Uterus (tissue), 4 donors: ENCODE measurements at places on chromosomes 7 and 10. TPM values are rescaled to one million over a fixed set of nuclear protein-coding genes. Genes with fewer than 3 reads are reported as not detected.

Gene CH25H
- total RNA-seq = not detected

DNA sequence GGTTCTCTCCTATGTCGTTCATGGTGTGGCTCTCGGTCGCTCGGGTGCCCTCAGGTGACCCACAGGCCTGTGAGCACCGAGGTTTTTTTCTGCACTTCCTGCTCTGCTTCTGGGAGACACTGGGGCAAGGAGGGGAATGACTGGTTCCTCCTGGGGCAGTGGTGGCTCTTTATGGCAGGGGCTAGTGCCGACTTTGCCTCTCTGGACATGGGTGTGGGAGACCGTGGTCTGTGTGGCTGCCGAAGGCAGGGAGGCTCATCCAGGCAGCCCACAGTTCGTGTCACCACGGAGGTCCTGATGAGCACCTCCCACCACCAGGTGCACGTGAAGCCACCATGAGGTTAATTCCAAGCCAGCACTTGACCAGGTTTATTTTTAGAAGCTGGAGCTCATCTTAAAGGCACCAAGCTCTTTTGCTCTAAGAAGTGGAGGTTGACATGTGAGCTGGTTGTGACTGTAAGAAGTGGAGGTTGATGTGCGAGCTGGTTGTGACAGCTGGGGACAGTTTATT, 24.7 kb upstream of the DPYSL4 start:
- no peaks in the 10 kb centered on the region for H3K4me1 ChIP-seq
- H3K4me3 ChIP-seq = no peak overlapping the region
- no peak for DNase-seq
- H3K27ac ChIP-seq = no peak overlapping the region
- no peaks in the 10 kb centered on the region for H3K27me3 ChIP-seq
- H3K36me3 ChIP-seq = no peaks in the 10 kb centered on the region

- H3K4me3 ChIP-seq = peak overlapping the region; percentile 64
- no peaks in the 10 kb centered on the region for H3K36me3 ChIP-seq
- no peaks in the 10 kb centered on the region for H3K27me3 ChIP-seq
- DNase-seq = peak; percentile 24
- no peaks in the 10 kb centered on the region for H3K4me1 ChIP-seq
- peak overlapping the region; percentile 76 for H3K27ac ChIP-seq
Measured at GRCh38 chr10:74177140-74177677, 26.2 kb downstream of the ADK start.

- H3K27me3 ChIP-seq = no peaks in the 10 kb centered on the region
- DNase-seq = no peak
- no peak overlapping the region for H3K4me3 ChIP-seq
Measured at GRCh38 chr7:146146831-146147486, 30.4 kb downstream of the CNTNAP2 start.

Gene MKX
- total RNA-seq = 5.1 TPM

DNA sequence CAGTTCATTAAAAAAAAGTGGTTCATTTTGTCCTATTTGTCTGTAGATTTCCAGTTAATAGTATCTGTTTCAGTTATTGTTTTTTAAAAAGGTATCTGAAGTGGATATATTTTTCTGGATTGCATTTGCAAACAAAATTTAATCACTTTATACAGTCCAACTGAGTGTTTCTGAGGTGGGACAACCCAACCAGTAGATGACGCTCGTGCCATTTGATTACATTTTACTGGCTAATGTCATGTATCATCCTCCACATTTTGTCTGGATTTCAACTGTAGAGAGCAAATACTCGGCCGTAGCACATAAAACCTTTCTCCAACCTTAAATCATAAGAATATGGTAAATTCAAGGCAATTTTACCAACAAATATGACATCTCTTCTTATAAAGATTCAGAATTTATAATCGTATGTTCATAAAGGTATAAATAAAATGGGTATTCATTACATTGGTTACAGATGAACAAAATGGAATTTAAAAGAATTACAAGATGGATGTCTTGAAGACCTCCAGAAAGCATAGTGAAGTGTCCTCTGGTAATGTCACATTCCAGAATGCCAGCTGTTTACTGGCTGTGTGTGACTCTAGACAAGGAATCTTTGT, 789.0 kb downstream of the PHTF2 start:
- H3K4me1 ChIP-seq = no peaks in the 10 kb centered on the region
- DNase-seq = no peak
- no peaks in the 10 kb centered on the region for H3K36me3 ChIP-seq

Gene CASP7
- total RNA-seq = 13.1 TPM

- no peaks in the 10 kb centered on the region for H3K4me1 ChIP-seq
- no peaks in the 10 kb centered on the region for H3K36me3 ChIP-seq
- no peak for DNase-seq
- H3K27ac ChIP-seq = no peak overlapping the region
Measured at GRCh38 chr7:131548371-131548770, 8.1 kb downstream of the PODXL start.

DNA sequence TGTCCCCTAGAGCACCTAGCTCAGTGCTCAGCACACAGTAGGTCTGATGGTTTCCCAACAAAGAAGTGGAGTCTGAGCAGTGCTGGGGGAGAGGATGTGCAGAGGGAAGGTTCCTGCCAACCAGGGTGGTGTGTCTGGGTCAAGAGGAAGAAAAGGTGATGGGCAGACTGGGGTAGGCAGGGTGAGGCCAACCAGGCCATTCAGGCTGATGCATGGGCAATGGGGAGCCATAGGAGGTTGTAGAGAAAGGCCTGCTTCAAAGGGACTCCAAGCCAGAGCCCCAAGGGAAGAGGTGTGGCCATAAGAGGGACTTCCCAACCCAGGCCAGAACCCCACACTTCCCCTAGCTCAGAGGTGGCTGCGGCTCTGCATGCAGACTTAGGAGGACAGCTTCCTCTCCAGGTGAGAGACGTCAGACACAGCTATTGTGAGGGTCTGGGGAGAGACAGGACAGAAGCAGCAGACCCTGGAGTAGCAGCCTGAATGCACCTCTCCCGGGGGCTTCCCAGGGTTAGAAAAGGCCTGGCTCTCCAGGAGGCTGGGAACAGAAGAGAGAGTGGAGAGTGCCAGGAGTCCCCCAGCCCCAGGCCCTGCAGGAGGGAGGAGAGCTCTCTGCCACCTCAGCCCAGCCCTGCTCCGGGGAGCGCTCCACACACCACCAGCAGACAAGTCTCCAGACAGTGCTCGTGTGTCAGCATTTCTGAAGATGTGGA, 87.4 kb upstream of the ZMIZ1 start:
- DNase-seq = no peak
- H3K4me3 ChIP-seq = no peak overlapping the region
- H3K4me1 ChIP-seq = no peaks in the 10 kb centered on the region
- H3K27me3 ChIP-seq = no peaks in the 10 kb centered on the region
- H3K27ac ChIP-seq = no peak overlapping the region

DNA sequence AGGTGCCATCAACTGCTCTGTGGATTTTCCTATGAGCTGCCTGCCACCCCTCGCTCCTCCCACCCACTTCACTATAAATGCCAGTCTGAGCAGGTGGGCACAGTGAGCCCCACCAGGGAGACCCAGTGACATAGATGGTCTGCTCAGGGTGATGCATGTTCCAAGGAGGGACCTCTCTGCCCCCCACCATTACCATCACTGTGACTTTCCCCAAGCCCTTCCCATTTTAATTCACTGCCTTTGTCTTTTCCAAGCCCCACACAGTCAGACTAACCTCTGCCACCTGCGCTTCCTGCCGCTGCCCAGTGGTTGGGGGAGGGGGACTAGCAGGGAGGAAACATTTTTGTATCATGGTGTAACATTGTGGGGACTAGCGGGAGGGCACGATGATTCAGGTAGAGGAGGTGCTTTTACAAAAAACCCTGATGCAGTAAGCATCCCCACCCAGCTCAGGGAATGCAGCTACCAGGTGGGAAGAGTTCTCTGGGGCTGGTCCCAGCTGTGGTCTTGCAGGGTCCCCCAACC, 24.6 kb downstream of the PRSS2 start:
- DNase-seq = no peak
- H3K36me3 ChIP-seq = no peaks in the 10 kb centered on the region
- H3K27me3 ChIP-seq = no peaks in the 10 kb centered on the region

DNA sequence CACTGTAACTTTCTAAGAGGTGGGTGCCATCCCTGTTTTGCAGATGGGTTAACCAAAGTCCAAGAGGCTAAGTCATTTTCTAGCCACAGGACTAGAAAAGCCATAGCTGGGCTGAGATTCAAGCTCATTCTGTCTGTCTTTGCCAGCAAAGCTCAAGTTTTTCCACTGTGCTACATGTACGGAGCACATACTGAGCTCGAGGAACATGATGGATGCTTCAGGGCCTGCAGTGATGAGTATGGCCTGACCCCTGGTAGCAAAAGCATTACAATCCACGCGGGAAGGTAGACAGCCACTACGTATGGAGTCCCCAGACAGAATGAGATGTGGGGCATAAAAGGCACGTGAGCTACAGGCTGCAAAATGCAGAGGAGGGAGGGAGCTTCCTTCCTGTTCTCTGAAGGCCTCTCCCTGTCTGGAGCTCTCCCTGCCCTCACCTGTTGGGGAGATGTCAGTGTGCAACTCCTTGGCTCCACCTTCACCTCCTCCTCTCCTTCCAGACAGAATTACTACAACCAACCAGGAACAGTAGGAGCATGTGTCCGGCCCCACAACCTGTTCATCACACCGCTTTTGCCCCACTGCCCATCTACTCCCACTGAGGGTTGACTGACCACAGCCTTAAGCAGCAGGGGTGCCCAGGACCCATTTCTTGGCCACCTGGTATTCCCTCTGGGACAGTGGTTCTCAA, 16.4 kb downstream of the ITPRIP start:
- DNase-seq = no peak
- no peaks in the 10 kb centered on the region for H3K36me3 ChIP-seq
- peak overlapping the region; percentile 6 for H3K27ac ChIP-seq
- no peak overlapping the region for H3K4me3 ChIP-seq
- peaks cover 22% of the 10 kb centered on the region for H3K4me1 ChIP-seq
- no peaks in the 10 kb centered on the region for H3K27me3 ChIP-seq

Gene BHLHA15
- total RNA-seq = not detected

DNA sequence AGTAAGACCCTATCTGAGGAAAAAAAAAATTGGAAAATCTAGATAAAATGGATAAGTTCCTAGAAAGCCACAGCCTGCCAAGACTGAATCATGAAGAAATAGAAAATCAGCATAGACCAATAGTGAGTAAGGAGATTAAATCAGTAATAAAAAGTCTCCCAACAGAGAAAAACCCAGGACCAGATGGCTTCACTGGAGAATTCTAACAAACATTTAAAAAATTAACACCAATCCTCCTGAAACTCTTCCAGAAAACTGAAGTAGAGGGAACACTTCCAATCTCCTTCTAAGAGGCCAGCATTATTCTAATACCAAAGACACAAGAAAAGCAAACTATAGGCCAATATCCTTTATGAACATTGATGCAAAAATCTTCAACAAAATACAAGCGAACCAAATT, 8.8 kb upstream of the LIMK1 start:
- no peak overlapping the region for H3K27ac ChIP-seq
- no peaks in the 10 kb centered on the region for H3K4me1 ChIP-seq
- no peaks in the 10 kb centered on the region for H3K36me3 ChIP-seq
- DNase-seq = no peak
- H3K27me3 ChIP-seq = no peaks in the 10 kb centered on the region

- DNase-seq = no peak
- H3K4me3 ChIP-seq = peak overlapping the region; percentile 78
- peak overlapping the region; percentile 82 for H3K27ac ChIP-seq
Measured at GRCh38 chr7:100476903-100477870, 1.8 kb downstream of the TSC22D4 start.

DNA sequence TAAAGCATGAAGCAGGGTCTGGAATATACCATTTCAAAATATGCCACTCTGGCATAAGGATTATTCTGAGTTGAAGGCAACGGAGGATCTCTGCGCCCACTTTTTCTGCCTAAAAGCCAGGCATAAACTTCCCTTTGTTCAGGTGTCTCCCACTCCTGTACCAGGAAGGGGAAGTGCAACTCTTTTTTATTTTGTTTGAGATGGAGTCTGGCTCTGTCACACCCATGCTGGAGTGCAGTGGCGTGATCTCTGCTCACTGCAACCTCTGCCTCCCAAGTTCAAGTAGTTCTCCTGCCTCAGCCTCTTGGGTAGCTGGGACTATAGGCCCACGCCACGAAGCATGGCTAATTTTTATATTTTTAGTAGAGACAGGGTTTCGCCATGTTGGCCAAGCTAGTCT, 18.2 kb downstream of the SVIL start:
- no peak overlapping the region for H3K4me3 ChIP-seq
- peaks cover 24% of the 10 kb centered on the region for H3K4me1 ChIP-seq
- peak overlapping the region; percentile 98 for H3K27ac ChIP-seq
- no peak for DNase-seq
- no peaks in the 10 kb centered on the region for H3K27me3 ChIP-seq
- no peaks in the 10 kb centered on the region for H3K36me3 ChIP-seq

GRCh38 chr7:112433289-112433688, 17.0 kb upstream of the IFRD1 start:
- H3K27me3 ChIP-seq = no peaks in the 10 kb centered on the region
- H3K36me3 ChIP-seq = no peaks in the 10 kb centered on the region
- H3K27ac ChIP-seq = no peak overlapping the region
- no peaks in the 10 kb centered on the region for H3K4me1 ChIP-seq

DNA sequence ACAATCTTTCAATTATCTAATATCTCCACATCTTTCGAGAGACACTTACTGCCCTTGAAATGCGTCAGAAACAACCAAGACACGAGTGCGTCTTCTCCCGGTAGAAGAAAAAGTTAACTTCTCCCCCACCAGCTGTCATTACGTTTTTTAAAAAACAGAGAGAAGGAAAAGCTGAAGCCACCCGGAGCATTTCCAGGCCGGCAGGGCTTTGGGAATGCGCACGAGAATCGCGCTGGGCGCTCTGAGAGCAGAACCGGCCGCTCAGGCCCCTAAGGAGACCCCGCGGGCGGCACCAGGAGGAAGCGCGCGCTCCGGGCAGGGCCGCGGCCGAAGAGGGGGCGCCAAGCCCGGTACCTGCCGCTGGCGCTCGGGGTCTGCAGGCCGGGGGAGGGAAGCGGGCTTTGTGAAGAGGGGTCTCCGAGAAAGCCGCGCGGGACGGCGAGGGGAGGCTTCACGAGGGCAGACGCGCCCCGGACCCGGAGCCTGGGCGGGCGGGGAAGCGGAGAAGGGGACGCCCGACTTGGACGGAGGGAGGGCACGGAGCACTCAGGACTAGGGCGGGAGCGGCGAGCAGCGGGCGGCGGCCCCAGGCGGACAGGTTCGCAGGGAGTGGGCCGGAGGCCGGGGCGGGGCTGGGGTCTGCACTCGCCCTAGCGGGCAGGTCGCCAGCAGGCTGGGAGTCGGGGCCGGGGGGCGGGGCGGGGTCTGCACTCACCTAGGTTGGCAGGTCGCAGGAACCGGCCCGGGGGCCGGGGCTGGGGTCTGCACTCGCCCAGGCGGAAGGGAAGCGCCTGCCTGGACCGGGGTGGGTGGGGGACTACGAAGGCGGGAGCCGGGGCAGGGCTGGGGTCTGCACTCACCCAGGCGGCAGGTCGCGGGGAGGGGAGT, 932 bp downstream of the ESYT2 start:
- peak; percentile 58 for DNase-seq
- no peaks in the 10 kb centered on the region for H3K27me3 ChIP-seq
- peak overlapping the region; percentile 83 for H3K4me3 ChIP-seq

DNA sequence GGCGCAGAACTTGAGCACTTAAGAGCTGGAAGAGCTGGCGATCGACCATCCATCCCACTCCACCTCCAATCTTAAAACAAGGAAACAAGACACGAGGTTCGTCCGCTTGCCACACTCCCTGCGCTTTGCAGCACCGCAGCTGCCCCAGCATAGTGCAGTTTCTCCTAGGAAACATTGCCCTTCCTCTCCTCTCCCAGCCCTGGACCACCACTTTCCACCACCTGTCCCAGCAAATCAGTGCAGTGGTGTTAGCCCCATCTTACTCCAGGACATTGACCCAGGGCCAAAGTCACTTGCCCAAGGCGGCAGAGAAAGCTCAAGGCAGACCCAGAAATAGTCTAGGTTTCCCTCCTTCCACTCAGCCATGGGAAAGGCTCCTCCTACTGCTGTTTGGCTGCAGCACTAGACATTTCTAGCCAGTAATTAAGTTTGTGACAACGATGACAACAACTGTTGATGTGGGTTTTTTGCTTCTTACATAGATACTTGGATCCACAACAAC, 1.5 kb upstream of the PARD3 start:
- H3K4me1 ChIP-seq = peaks cover 4% of the 10 kb centered on the region
- H3K27ac ChIP-seq = peak overlapping the region; percentile 95
- no peaks in the 10 kb centered on the region for H3K27me3 ChIP-seq
- peak overlapping the region; percentile 56 for H3K4me3 ChIP-seq
